EH (cell line): ENCODE measurements at places on chromosomes 16 and 17.

DNA sequence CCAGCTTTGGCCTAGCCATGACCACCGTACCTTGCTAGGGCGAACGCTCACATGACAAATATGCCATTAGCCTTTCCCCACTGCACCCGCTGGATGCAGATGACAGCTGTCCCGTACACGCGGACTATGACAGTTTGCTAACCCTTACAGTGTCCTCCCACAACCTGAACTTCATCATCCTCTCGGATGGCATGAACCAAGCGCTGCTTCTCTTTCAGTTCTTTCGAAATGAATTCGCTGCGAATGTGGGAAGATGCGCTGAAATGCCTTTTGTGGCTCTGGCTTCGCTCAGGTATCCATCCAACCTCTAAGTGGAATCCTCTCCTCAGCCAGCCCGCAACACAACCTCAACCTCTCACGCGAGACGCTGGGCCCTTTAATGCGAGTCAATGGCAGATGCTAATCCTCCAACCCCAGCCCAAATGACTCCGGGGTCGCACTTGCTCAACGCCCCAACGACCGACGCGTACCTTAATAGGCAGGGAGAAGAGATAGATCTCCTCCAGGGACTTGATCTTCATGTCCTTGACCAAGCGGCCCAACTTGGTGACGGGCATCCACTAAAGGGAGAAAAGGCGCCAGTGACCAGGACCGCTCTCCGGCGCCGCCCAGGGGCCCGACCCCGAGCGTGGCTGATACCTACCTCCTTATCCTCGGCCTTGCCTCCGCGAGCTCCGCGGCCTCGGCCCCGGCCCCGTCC lies 670 bp downstream of the RPS2 start:
- DNase-seq, result peak; percentile 48

- no peak for DNase-seq
Measured at GRCh38 chr17:28796062-28796461, 46.5 kb downstream of the FAM222B start.

GRCh38 chr16:17552351-17552750 lies 81.6 kb upstream of the XYLT1 start:
- no peak for DNase-seq

- DNase-seq, result peak; percentile 12
Measured at GRCh38 chr17:78258323-78259191, 27.1 kb downstream of the TMEM235 start.
